ENCODE measurements at places on chromosomes 3 and 15.

GRCh38 chr3:27721717-27722564, at the start of gene EOMES:
TSS of gene EOMES (minus strand) at chr3:27722323. CDS start at chr3:27722294, 29 bp downstream.
- DNase-seq = peak; percentile 78

DNA sequence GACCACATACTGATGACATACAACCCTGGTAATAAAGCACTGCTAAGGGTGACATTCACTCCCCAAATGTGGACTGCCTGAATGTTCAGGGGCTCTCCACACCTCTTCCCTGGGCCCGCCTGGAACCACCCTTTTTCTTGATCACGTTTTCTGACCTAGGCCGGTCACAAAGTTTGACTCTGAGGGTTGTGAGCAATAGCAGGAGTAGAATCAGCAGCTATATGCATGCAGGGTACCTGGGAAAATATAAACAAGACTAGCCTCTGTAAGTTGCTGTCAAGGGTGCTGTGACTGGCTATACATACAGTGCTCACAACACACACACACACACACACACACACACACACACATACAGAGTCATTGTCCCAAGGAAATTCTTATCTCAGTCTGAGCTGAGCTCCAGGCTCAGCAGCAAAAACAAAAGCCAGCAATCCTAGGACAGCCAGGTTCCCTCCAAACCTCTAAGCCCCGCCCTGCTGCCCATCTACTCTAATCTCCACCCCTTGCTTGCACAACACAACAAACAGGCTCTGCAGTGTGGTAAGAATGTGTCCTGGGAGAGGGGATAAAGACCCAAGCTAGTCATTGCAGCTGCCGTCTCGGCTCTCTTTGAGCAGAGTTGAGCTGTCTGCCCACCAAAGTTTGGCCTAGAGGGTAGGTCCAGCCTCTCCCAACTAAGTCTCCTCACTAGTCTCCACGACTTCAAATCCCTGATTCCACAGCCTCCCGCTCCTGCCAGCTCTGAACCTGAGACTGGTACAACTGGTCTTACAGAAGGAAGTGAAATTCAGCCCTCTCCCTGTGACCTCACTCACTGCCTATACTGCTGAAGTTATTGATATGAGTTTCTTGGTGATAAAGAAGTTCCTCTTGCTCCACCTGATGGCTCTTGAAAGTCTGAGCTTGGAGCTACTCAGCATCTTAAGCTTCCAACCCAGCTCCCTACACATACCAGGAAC, 2.2 kb downstream of the BMF start:
- no peak for DNase-seq

DNA sequence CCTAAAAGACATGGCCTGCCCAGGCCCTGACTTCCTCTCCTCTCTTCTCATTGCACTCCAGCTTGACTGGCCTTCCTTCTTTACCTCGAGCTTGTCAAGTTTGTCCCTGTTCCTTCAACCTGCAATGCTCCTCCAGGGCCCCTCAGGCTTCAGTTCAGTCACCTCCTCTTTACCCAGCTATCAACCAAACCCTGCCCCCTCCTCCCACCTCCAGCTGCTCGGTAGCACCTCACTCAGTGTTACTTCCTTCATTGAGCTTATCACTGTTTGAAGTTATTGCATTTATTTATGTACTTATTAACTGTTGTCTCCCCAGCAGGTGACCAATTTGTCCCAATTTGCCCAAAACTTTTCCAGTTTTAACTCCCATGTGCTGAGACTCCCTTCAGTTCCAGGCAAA, 95.8 kb upstream of the UBE2E1 start:
- DNase-seq = no peak

DNA sequence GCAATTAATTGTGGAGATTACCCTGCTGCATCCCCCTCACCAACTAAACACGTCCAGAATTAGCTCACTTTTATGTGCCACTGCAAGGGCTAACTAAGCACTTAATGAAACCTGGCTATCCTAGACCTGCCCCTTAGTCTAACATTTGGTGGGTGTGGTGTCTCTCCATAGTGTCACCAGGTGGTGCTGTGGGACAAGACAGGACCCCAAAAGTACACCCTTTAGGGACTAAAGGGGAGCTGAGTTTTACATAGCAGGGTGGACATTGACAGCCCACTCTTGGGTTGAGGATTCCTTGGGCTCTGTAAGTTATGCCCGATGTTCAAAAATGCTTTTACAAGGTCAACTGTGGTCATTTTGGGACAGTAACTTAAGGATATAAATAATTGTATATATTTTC, 5.7 kb downstream of the DUT start:
- no peak for DNase-seq

- no peak for DNase-seq
Observed at GRCh38 chr3:107911337-107912000, 179.4 kb downstream of the CD47 start.

DNA sequence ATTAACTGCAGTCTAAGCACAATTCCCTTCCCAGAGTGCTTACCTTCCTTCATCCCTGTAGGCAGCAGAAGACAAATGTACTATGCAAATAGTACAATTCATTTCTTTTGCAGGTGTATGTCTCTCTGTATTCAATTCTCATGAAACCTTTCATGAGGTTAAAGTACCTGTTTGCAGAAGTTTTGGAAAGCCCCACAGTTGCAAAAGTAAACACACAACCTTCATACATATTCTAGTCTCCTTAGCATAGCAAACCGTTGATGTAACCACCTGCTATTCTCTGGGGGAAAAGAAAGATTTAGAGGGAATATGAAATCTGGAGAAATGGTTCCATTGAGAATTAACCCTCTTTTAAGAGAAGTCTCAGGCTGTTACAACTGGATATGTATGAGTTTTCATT, 200.3 kb upstream of the SUCLG2 start:
- DNase-seq = no peak

- DNase-seq = no peak
Observed at GRCh38 chr3:27570421-27571106, 86.4 kb upstream of the SLC4A7 start.

DNA sequence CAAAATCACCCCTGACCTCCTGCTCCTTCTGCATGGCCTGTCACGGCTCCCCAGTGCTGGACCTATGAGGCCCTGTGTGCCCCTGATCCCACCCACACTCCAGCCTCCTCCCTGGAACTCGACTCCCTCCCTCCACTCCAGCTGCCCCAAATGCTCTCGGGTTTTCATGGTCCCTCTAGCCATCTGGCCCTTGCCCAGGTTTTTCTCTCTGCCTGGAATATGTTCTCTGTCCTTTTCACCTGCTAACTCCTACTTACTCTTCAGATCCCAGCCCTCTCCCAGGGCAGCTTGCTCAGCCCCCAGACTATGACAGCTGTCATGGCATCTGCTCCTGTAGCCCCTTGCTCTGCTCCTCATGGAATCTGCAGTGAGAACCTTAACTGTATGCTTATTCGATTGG, 30.3 kb downstream of the DUSP7 start:
- DNase-seq = no peak

Data from CD8-positive, alpha-beta memory T cell (primary cell).